Activated T-helper 1 cell treated with anti-CD3 and anti-CD28 coated beads, Interleukin-12 subunit alpha, Interleukin-12 subunit beta, Interleukin-2, Interleukin-4 antibody, amounts not matched to agents 30 ng/mL and 10 ng/mL and 1 ng/mL, durations not matched to agents 14 hours and 24 hours and 36 hours (primary cell): ENCODE measurements at places on chromosomes 3 and 15. TPM values are rescaled to one million over a fixed set of nuclear protein-coding genes. Genes with fewer than 3 reads are reported as not detected.

HAPLN3 gene
- 83.4 and 85.8 TPM in 2 replicates for total RNA-seq

DNA sequence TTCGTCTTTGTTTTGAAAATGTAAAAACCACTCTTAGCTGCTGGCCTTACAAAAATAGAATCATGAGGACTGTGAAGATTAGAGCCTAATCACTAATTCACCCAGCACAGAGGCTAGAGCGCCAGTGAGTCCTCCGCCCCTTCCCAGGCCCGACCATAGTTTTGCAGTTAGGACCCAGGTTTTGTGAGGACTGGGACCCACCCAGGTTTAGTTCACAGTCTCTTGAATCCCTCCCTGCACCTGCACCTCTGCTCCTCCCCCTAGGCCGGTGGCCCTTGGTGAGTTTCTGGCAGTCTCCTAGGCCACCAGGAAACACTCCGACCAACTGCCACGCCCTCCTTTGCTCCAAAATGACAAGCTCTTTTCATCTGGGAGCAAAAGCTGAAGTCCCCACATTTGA is 136.0 kb upstream of the CCDC54 start:
- DNase-seq, result no peak

CCDC174 gene
- total RNA-seq, result 16.6 and 21.7 TPM in 2 replicates

- DNase-seq, result no peak
Observed at GRCh38 chr3:11668243-11669235, 24.8 kb upstream of the VGLL4 start.

GRCh38 chr3:129003578-129004112 is 2.5 kb downstream of the EFCC1 start:
- peak; percentile 37 for DNase-seq

DNA sequence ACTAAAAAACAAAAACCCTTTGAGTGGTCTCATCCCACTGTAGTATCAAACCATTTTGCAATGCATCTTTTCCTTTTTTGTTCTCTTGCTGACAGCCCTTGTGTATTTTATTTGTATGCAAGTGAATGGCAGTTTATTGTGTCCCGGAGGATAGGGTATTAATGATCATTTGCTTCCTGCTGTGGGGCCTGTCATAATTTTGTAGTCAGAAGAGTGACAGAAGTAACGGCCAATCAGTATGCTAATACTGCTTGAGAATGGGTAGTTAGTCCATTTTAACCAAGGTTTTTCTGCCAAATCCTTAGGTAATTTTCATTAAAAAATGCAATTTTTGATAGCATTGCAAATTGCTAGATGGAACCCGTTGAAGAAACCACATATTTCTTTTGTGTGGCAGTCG is 75.5 kb upstream of the PLSCR5 start:
- DNase-seq, result no peak
